DND-41 (cell line): ENCODE measurements at places on chromosomes 6 and 20.

- no peak for DNase-seq
These were observed at the start of gene CFB for GRCh38 chr6:31945507-31946369. TSS of gene CFB (plus strand) at chr6:31946095. CDS start at chr6:31946222, 127 bp downstream.

DNA sequence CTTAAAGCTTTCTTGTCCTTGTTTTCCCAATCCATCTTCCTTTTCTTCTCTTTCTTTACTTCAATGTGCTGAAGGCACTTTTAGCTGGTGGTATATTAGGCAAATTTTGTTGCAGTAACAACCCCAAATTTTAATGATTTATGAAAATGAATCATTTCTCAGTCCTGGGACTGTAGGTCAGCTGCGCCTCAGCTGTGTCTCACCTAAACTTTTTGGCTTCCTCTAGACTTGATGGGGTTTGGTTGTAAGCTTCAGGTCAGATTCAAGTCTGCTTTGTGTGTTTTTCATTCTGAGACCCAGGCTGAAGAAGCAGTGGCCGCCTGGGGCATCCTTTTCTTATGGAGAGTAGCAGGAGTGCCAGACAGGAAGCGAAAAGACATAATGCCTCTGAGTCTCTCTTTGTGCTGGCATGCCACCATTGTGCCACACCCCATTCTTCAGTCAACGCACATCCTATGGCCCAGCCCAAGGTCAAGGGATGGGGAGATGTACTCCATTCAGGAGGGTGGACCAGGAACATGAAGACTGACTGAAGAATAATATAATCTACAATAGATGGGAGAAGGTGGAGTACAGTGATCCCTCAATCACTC lies 28.9 kb upstream of the CD83 start:
- no peak for DNase-seq

GRCh38 chr6:39114704-39115599 lies at the start of gene SAYSD1:
TSS of gene SAYSD1 (minus strand) at chr6:39115186. CDS start at chr6:39115089, 97 bp downstream.
- peak; percentile 94 for DNase-seq

DNA sequence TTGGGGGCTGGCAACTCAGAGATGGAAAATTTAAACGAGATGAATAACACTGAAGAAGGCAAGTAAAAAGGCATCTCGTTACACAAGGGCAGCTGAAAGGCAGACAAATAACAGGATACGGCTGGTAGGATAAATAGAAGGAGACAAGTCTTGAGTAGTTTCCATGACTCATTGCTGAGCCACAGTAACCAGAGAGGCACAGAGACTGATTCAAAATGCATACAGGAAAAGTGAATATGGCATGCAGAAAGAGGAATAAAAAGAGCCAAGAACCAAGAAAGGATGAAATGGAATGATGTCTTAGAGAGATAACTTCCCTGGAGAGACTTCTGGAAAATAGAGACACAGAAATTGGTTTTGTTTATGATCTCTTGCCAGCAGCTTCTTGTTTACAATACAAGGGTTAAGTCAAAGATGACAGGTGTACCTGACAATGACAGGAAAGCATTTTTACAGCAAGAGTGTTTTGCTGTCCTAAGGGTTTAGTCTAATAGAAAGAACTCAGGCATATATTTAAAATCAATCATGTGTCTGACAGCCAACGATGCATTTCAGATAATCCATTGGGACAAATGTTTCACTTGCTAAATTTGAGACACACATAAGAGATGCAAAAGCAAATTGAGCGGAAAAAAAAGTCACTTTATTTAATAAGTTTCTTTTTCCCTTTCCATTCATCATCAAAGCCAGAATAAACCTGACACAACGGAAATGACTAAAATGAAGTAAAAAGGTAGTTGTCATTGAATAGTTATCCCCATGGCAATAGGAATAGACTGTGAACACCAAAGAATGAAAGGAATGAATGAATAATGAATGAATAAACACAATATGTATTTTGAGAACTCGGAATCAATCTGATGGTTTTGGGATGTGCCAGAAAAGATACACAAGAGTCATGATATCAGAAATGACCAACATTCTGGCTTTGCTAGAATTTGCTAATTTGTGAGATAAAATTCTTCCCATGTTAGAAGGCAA lies 68.0 kb upstream of the KCNQ5 start:
- DNase-seq: no peak

DNA sequence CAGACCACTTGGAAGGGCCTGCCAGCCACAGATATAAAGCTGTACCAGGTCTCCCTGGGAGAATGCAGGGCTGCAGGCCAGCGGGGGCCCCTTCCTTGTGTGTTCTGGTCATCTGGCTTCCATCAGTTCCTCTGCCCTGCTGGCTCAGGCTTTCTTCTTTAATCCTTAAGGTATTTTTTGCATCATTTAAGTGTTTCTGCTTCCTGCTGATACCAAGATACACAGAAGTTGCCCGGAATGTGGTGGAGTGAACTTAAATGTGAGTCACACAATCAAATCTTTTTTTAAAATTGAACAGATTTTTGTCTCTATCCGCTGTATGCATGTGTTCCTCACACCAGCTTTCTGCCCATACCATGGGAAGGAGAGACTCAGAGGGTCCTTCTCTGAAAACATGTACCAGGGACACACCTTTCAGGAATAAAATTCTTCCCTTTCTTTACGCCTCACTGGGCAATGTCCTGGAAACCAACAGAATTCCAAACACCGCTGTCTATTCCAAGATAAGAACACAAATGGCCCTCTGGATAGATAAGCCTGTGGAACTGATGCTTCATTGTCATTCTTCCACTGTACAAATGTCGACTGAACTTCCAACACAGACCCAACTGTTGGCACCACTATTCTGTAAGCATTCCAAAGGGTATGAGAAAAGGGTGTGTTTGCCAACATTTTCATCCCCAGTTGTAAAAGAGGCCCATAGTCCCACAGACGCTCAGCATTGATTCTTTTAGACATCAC lies 206.2 kb upstream of the MYLIP start:
- DNase-seq: no peak

GRCh38 chr20:14832630-14833029 lies 495.2 kb upstream of the FLRT3 start:
- DNase-seq: no peak

DNA sequence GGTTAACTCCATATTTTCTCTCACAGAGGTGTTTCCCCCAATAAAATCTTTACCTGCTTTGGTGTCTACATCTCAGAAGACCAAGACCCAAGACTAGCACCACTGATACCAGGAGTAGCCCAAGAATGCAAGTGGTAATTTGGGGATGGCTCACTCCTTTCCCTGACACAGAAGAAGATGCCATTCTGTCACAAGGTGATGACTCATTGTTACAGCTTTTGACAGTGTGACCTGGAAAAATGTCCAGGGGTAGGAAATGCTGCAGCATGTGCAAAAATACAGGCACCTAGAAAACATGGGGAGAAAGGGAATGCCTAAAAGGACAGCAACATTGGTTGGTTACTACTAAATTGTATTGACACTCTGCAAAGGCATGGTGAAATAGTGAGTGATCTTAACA lies 254.0 kb upstream of the GJE1 start:
- no peak for DNase-seq

DNA sequence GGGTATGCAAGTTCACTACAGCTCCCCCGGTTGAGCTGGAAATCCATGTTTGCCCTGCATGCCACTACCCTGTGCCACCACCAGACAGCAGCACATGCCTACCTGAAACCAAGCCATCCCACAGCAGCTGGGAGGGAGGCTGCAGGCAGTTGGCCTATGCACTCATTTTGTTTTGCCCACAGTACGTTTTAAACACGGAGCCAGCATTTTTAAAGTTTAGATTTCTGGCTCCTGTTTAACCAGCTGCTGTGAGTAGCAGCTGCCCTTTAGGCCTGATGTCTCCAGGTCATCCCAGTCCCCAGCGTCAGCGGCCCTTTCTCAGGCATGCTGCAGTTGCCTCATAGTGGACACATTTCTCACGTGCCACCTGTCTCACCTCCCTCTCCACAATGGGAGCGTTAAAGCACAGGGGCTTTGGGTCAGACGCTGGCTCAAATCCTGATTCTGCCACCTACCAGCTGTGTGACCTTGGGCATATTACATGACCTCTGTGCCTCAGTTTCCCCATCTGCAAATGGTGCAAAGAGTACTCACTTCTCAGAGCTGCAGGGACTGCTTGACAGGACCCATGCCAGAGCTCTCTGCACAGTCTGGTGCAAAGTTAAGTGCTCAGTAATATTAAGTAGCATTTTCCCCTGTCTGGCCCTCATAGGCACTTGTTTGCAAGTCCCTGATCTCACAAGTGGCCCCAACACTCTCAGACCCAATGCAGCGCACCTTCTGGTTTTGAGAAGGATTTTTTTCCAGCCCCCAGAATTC lies 8.2 kb upstream of the UBE2V1 start:
- DNase-seq: peak; percentile 69

- DNase-seq: peak; percentile 15
These were observed 29.5 kb downstream of the MTHFD1L start for GRCh38 chr6:150894935-150895552.

DNA sequence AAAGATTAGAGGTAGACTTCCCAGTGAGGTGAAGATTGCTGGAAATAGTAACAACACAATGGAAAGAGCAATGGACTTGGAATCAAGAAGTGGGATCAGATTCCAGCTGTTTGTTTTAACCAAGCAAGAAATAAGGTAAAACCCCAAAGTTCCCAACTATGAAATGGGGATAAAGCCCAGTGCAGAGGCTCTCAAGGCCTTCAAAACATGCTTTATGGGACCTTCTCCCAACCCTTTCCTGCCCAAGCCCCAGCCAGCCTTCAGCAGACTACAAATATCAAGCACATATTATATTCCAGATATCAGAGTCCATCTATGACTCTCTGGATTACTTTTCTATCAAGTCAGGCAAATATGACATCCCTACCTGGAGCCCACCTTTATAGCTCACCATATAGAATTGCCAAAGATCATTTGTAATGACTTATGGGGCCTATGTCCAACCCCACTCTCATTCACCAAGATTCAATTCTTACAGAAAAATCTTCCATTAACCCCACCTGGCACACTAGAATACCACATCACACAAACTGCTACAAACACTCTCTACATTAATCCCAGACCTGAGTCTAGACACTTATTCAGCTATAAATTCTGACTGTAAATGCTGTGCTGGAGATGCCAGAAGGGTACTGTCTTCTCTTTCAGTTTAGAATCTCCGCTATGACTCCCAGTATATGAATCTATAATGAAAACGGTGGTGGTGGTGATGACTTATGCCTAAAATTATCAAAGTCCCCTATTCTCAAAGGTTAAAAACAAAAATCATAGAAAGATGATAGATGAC lies 6.1 kb downstream of the DDX39B start:
- no peak for DNase-seq

- no peak for DNase-seq
These were observed 43.0 kb downstream of the BACH2 start for GRCh38 chr6:90253631-90254030.

DNA sequence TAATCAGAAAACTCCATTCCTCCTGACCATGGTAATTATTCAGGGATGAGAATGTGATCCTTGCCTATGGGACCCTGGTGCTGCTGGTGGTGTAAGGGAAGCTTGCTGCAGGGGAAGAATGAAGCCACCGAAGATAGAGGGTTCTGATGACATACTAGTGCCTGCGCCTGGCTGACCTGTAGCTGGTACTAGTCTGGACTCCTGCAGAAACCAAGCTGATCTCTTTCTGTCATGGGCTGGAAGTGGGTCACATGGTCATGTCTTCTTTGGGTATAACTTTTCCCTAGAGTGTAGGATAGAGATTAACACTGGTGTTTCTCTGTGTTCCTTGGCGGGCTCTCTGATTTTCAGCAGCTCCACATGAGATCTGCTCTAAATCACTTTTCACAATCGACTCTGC lies 8.6 kb upstream of the SLC4A11 start:
- DNase-seq: no peak

GRCh38 chr6:13478525-13478966 lies 8.9 kb downstream of the GFOD1 start:
- DNase-seq: peak; percentile 68

DNA sequence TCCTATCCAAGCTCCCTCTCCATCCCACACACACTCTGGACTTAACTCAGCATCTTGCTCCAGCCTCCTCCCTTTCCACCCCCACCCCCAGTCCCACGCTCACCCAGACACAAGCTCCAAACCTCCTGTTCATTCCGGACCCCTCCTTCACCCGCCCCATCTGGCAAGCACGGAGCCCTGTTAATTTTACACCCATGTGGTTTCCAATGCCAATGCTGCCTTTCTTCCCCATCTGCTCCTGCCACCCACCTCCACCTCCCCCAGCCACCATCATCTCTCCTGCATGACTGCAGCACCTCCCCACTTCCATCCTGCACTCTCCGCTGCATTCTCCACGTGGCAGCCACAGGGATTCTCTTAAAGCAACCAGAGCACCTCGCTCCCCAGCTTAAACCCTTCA lies 9.9 kb upstream of the CDK5RAP1 start:
- no peak for DNase-seq
